ENCODE measurements at places on chromosomes 1 and 21.

- no peak for DNase-seq
These were observed 74.7 kb upstream of the TLR5 start for GRCh38 chr1:223217781-223218180.

DNA sequence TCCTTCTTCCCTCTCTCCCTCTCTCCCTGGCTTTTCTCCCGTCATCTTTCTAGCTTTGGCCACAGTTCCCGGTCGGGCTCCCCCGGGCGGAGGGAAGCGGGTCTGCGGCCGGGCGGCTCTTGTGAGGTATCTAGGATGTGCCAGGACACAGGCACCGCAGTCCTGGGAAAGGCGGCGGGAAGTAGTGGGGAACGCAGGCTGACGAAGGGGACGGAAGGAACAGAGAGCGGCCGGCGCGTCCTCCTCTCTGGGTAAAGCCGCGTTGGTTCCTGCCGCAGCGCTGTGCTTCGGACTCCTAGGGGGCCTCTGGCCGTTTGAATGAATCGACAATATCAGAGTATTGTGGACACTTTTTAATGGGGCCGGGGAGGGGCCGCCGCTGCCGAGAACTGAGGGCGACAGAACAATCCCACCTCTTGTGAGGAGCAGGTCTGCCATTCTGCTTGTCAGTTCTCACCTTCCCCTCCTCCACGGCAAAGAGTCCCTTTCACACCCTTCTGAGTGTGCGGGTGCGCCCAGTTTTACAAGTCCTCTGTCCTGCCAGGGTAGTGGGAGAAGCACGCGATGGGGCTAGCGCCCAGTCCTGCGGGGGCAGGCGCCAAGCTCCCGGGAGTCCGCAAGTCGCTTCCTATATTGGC is 1.2 kb upstream of the LHX9 start:
- DNase-seq, result peak; percentile 95

DNA sequence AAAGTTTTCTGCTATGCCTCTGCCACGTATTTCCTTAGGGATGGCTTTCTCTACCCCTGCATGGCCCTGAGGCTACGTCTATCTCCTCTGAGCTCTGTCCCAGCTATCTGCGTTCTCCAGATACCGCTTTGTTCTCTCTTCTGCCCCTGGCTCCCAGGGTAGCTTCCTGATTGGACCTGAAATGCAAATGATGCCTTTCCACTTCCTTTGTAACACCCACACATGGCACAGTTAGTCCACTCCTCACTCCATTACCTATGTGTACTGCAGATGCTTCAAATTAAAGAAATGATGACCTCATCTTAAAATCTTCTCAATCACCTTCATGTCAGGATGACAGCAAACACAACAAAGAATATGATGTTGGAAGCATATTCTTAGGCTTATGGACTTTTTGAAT is 138.6 kb upstream of the POGK start:
- no peak for DNase-seq

GRCh38 chr1:31371121-31371959 is 1.5 kb downstream of the FABP3 start:
- no peak for DNase-seq

DNA sequence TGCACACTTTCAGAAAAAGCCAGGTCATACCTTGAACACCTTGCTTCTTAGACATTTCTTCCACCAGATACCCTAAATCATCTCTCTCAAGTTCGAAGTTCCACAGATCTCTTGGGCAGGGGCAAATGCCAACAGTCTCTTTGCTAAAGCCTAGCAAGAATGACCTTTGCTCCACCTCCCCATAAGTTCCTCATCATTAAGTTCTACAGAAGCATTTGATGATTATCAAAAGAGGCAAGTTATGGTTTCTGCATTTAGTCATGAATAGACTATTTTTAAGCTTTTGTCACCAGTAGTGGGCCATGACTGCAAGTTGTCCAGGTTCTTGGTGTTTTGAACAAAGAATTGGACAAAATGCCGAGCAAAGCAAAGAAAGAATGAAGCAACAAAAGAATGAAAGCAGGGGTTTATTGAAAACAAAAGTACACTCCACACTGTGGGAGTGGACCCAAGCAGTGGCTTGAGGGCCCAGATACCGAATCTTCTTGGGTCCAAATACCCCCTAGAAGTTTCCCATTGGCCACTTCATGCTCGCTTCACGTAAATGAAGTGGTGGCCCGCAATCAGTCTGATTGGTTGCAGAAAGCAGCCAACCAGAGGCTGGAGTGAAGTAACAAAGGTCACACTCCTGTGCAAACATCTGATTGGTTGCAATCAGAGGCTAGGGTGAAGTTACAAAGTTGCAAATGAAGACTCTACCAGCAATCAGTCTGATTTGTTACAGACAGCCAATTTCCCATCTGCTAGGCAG is 9.8 kb upstream of the EGLN1 start:
- peak; percentile 11 for DNase-seq

DNA sequence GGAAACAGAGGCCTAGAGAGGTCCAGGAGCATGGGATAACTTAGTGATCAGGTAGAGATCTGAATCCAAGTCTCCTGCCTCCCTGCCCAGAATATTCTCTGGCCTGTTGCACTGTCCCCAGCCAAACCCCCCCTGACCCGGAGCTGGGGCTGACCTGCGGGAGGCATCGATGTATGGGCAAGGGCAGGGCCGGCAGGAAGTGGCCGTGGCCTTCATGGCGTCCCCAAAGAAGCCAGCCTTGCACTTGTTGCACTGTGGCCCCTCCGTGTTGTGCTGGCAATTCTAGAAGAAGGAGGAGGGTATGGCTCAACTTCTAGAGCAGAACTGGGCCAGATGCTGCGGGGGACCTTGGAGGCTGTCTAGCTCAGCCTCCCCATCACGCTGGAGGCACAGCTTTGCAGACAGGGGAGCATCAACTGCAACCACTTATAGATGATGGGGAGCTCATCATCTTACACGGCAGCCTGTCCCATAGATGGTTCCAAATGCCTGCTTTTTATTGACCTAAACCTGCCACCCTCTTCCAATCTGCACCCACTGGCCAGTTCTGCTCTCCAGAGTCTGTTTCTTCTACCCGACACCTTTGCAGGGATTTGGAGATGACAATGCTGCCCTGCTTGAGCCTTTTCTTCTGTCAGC is 58.2 kb downstream of the HSPG2 start:
- DNase-seq, result no peak

DNA sequence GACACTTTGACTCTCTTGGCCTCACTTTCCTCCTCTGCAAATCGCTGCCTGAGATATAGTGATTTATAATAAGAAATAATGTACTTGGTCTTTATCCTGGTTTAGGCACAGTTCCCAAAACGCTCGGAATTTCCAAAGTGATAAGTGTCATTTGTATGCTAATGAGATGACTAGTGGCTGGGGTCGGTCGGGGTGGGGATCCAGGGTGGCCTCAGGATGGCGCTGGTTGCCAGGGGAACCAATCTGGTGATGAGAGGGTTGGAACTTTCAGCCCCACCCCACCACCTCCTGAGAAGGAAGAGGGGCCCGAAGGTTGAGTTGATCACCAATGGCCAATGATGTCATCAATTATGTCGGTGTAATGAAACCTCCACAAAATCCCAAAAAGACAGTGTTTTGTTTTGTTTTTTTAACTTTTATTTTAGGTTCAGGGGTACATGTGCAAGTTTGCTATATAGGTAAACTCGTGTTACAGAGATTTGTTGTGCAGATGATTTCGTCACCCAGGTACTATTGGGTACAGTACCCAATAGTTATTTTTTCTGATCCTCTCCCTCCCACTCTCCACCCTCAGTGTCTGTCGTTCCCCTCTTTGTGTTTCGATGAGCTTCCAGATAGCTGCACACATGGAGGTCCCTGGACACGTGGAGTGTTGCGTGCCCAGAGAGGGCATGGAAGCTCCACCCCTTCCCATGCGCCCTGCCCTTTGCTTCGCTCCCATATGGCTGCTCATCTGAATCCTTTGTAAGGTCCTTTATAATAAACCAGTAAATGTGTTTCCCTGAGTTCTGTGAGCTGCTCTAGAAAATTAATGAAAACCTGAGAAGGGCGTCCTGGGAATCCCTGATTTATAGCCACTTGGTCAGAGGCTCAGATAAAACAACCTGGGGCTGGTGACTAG is 97.2 kb downstream of the KCNN3 start:
- DNase-seq, result peak; percentile 86

DNA sequence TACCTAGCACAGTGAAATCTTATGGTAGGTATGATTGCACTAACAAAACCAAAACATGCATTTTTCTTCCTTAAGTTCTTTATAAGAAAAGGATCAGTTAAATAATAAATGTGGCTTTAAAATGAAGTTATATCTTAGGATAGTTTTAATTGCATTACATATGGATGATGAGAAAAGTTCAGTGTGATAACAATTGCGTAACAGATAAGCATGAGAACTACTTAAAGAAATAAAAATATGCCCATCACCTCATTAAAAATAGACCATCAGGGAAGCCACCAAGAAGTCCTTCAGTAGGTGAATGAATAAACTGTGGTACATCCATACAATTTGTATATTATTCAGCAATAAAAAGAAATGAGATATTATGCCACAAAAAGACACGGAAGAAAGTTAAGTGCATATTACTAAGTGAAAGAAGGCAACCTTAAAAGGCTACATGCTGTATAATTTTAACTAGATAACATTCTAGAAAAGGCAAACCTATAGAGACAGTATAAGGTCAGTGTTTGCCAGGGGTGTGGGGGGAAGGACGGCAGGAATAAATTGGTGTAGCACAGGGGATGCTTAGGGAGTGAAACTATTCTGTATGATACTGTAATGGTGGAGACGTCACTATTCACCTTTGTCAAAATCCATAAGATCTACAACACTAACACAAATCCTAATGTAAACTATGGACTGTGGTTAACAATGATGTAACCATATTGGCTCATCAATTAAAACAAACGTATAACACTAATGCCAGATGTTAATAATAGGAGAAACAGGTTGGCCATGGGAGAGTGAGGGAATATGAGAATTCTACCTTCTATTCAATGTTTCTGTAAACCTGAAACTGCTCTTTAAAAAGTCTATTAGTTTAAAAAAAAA is 42.9 kb downstream of the MPZL1 start:
- DNase-seq, result no peak

GRCh38 chr1:226987623-226988333 is 47.7 kb downstream of the COQ8A start:
- DNase-seq, result no peak

GRCh38 chr1:35727434-35728040 is 8.9 kb upstream of the C1orf216 start:
- no peak for DNase-seq

DNA sequence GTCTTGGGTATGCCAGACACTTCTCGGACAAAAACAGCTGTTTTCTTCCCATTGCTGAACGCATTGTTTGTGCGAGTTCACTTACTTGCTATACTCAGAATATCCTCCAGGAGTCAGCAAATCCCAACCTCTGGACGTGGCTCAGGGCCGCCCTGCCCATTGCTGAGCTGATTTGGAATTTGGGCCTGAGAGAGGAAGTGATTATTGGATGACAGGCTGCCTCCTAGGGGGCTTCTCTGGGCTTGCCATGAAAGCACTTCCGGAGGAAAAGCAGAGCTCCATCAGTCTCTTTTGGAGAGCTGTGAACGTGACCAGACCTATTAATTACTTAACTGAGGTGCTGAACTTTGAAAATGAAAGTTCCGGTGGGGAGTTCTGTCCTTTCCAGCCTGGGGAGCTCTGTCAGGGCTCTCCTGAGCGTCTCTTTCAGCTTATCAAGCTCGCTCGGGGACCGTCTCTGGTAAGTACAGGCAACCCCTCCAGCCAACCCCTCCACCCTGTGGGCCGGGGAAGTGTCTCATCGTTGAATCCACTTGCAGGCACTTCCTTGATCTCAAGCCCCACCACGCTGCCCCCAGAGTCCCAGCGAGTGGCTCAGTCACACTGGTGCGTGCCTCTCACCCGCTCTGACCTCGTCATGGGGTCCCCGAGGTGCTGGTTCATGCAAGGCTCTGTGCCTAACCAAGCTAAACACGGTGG is 76.9 kb downstream of the CLIC6 start:
- DNase-seq, result peak; percentile 94

- DNase-seq, result peak; percentile 88
These were observed 31.7 kb downstream of the TP73 start for GRCh38 chr1:3683992-3684391.

GRCh38 chr1:92870591-92870990 is 38.8 kb downstream of the RPL5 start:
- no peak for DNase-seq

DNA sequence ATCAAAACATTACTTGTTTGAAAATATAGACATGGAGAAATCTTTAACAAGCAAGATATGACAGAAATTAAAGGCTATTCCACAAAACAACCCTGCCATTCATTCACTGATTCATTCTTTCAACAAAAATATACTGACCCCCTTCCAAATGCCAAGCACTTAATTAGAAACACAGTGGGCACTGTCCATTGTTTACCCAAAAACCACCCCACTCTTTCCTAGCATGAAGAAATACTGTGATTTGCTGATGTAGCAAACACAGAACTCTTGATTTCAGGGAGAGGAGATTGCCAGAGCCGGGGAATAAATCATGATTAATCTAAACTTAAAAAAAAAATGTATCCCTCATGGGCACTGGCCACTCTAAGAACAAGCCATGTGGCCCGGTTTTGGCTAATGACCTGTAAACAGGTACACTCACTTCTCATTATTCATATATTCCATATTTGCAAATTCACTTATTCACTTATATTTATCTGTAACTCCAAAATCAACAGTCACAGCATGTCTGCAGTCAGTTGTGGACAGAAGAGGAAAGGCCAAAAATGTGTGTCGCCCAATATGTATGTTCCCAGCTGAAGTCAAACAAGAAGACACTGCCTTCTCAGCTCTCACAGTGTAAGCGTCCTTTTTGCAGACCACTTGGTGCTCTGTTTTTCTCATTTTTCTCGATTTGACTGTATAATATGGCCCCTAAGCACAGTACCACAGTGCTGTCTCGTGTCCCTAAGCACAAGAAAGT is 133.1 kb downstream of the SMYD3 start:
- DNase-seq, result no peak

GRCh38 chr1:85296980-85297379 is 20.5 kb upstream of the BCL10 start:
- no peak for DNase-seq

DNA sequence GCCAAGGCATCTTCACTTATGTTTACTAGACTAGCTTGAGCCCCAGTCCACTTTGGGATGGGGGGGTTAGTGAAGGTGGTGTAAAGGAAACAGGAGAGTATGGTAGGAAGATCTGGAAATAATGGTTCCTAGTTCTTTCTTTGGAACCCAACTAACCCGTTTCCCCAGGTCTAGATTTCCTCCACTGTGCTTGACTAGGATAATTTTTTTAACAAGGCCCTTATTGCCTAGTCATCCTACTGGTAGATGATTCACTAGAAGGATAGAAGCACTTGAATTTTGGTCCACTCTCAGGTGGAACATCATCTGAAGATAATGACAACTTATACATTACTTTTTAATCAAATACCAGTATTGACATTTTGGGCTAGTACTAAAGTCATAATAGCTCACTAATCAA is 45.9 kb upstream of the MYOCOS start:
- DNase-seq, result no peak

GRCh38 chr1:64948905-64949833 is 17.2 kb downstream of the JAK1 start:
- peak; percentile 72 for DNase-seq

DNA sequence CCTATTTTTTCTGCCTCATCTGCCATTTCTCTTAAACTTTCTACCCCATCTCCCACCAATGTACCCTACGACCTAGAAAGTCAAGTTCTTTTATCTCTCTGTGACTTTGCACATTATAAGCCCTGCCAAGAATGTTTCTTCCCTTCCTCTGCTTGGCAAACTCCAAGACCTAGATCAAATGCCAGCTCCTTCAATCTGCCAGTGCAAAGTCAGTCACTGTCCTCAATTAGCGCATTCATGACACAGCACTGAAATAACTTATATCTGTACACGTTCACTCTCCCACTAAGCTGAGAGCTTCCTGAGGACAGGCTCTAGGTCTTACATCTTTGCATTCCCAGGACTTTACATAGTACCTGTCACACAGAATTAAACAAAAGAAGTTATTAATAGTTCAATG is 21.4 kb upstream of the LSM10 start:
- DNase-seq, result no peak
